ENCODE measurements at places on chromosomes 2 and 18.

GRCh38 chr18:59876310-59876626 is 23.5 kb upstream of the PMAIP1 start:
- DNase-seq, result no peak

- no peak for DNase-seq
These were observed 251.5 kb downstream of the GPD2 start for GRCh38 chr2:156687715-156688114.

GRCh38 chr18:3651266-3651665 is 201.3 kb downstream of the TGIF1 start:
- DNase-seq, result no peak

- no peak for DNase-seq
These were observed 812.9 kb upstream of the ACVR2A start for GRCh38 chr2:147031897-147032296.

- no peak for DNase-seq
These were observed 33.5 kb downstream of the MGAT5 start for GRCh38 chr2:134287323-134287722.

DNA sequence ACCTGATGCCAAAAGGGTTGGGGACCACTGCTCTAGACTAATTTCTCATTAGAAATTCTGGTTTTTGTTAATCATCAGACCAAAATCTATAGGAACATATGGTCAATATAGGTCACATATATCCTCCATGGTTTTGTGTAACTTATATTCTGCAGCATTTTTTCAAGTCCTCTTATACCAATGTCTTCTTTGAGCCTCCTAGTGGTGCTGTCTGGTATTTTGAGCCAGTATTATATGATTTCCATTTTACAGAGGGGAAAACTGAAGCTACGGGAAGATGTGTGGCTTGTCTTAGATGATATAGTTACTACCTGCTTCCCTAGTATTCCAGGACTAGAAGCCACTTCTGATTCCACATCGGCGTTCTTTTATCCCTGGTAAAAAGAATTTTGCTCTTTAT is 13.8 kb downstream of the MAPK4 start:
- DNase-seq, result no peak

All from urothelium cell line (cell line).